ENCODE measurements at places on chromosomes 4 and X.

DNA sequence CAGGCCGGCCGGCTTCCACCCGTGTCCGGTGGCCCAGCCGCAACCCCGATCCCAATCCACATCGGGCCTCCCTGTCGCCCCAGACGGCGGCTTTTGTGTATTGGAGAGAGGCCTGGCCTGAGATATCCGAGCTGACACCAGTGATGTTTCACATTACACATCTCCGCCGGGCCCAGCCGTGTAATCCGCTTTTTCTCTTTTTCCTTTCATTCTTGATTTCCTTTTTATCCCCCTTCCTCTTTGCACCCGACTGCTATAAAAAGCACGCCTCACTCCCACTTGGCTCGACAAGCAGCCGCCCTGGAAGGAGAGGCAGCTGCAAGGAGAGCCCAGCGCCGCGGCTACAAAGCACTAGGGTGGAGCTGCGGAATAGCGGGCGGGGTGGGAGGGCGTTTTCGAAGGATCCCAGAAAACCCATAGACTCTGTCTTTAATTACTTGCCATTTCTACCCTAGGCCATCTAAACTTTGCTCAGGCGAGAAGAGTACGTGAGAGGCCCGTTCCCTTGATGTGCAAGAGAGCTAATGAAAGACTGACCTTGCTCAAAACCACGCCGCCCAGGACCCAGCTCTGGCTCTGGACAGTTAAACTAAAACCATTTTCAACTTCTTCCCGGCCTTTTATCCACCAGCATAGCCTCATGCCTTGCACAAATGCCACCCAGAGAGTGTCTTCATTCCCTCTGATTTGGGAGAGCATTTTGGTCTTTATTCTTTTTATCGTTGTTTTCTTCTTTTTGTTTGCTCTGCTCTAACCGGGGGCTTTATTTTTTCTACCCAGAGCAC lies 3.2 kb downstream of the PITX2 start:
- DNase-seq = no peak

DNA sequence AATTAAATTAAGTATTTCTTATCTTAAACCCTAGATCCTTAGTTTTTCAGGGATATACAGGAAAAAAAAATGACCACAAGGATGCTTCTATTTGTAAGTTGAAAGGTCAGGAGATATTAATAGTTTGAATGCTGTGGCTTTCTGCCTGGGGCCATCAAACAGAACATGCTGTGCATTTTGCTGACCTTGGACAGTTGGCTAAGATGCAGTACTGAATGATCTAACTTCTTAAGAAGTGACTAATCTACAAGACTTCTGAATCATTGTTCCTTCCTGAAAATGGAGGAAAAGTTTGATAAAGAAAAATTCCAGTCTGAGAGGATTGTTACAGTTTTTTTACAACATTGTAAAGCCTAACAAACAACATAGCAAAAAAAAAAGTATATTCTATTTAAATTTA lies 237.8 kb upstream of the JADE1 start:
- peak; percentile 87 for DNase-seq

- DNase-seq = no peak
Observed at GRCh38 chrX:40947276-40947675, 138.0 kb upstream of the USP9X start.

- peak; percentile 15 for DNase-seq
Observed at GRCh38 chr4:56215901-56216300, 171.4 kb downstream of the AASDH start.

GRCh38 chr4:38896940-38897339 lies 29.3 kb downstream of the FAM114A1 start:
- no peak for DNase-seq

DNA sequence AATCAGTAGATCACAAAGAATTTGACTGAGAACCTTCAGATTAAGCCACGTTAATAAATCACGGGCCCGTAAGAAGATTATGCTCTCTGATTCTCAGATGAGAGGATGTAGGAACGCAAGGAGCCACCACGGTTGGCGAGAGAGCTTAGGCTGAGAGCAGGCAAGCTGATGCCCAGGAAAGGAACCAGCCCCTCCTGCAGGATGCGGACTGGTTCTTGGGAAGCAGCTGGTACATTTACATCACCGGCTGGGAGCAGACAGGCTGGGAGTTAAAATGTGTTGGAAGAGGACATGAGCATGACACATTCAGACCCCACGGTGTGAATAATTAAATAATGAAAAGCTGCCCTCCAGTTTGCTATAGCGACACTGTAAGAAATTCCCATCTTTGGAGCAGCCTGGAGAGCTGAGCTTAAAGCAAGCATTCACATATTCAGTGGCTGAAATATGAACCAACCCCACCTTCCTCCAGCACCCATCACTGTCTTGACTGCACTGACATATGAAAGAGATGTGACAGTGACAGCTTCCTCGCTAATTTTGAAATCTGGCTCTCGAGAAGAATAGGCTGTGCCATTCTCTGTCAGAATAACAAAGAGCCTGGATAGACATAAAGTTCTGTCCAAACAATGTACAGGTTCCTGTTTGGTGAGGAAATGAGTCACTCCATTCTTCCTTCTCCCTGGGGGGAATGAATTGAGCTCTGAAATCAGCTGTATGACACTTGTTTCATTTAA lies 33.1 kb downstream of the LNX1 start:
- DNase-seq = peak; percentile 90
